ENCODE measurements at places on chromosomes 2 and 18. TPM values are rescaled to one million over a fixed set of nuclear protein-coding genes. Genes with fewer than 3 reads are reported as not detected.

Gene IL36RN
- total RNA-seq, result 94.8 TPM

GRCh38 chr2:5692561-5693286 lies 540 bp downstream of the SOX11 start:
- DNase-seq, result no peak

- no peak for DNase-seq
These were observed 451.4 kb downstream of the TMX3 start for GRCh38 chr18:68263481-68263880.

Gene SLC8A1
- total RNA-seq, result 11.3 TPM

- DNase-seq, result no peak
These were observed 9.5 kb upstream of the SLC1A4 start for GRCh38 chr2:64979744-64980143.

- no peak for DNase-seq
These were observed 125.9 kb downstream of the MAIP1 start for GRCh38 chr2:200081236-200081635.

Gene CEBPZOS
- total RNA-seq, result 10.9 TPM

Gene COLEC12
- total RNA-seq, result 5.1 TPM

DNA sequence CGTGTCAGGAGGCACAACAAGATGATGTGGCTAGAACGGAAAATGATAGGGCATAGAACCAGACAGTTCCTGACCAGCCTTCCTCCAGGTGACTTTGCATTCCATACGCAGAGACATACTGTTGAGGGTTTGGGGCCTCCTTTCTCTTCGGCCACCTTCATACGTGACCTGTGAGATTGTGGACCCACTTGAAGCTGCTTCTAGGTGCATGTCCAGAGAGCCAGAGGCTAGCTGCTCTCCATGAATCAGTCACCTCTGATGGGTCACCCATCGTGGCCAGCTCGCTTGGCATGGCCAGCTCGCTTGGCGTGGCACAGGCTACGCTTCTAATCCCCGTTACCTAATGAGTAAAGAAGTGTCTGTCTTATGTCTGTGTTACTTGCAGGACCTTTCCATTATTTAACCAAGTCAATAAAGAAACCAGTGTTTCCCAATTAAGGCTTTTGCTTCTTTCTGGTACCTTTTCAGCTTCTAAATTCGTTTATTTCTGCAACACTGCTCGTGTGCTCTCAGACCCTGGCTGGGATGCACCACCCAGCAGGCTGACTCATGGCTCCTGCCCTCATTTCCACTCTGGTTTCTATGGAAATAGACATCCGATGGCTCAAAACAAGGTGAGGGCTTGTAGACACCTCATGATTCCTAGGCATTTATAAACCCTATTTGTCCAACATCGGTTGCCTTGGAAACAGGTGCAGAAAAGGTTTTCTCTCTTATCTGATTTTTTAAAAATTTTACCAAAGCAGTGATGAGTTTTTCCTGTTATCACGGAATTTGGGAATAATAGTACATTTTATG lies 86.7 kb upstream of the B3GNT7 start:
- peak; percentile 40 for DNase-seq

DNA sequence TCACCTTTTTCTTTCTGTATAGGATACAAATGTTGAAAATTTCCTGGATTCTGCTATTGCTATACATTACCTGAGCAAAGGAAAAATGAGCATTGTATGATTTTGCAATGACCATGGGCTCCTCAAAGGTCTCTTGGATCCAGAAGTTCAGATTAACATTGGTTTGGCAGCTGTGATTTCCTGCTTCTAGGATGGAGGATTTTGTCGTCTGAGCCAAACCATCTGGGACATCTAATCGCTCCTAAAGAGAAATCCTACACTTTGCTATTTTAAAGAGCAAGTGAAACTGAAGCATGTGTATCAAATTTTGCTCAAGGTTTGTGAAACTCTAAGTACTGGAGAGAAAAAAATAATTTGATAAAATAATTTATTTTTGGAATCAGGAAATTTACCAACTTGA lies 115.1 kb upstream of the ST6GAL2 start:
- no peak for DNase-seq

Gene RESP18
- total RNA-seq, result not detected

DNA sequence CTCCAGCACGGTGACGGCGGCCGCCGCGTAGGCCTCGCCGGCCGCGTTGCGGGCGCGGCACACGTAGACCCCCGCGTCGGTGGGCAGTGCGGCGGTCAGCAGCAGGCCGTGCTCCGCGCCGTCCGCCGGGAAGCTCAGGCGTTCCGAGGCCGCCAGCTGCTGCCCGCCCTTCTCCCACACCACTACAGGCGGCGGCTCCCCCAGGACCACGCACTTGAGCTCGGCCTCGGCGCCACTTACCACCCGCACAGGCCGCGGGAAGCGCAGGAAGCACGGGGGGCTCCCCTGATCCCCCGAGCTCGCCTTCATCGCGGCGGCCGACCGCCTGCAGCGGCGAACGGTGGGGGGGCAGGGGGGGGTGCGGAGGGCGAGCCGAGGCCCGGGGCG lies 422 bp downstream of the OBSL1 start:
- DNase-seq, result no peak

Gene RAPH1
- total RNA-seq, result 32.5 TPM

DNA sequence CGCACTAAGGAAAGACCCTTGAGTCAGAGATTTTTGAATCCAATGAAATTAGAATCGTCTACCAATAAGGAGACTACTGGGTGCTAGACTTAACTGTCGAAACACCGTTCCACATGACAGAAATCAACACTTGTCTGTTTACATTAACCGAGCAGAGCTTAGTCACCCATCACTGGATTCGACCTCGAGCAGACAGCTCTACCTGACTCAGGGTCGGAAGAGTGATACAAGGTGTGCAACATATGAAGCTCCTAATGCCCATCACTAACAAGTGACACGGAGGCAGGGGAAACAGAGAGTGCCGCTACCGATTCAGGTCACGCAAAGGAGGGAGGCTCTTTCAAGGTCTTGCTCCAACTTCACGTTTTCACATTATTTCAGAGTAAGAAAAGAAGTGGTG lies 54.2 kb upstream of the FZD5 start:
- no peak for DNase-seq

DNA sequence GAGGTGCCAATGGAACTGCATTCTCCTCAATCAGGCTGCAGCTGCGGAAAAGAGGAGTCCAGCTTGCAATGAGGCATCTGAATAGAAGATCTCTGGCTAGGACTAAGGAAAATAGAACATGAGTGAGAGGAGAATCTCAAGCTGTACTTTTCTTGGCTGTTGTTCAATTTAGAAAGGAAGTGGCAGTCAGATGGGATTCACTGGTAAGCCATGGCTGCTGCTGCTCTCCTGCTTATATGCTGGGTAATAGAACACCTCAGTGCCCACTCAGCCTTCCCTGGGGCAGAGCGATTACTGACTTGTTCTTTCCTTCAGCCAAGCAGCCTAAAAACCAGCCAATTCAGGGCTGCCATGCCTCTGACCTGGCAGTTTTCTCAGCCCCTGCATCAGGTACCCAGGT lies 17.6 kb upstream of the CHST9 start:
- no peak for DNase-seq

GRCh38 chr2:189254268-189254883 lies 74.8 kb upstream of the COL5A2 start:
- peak; percentile 72 for DNase-seq

- no peak for DNase-seq
These were observed 330.4 kb upstream of the FAM98A start for GRCh38 chr2:33929467-33929866.

- DNase-seq, result no peak
These were observed 32.6 kb upstream of the INSIG2 start for GRCh38 chr2:118055512-118056164.

- DNase-seq, result no peak
These were observed 29.6 kb downstream of the ARHGAP15 start for GRCh38 chr2:143158551-143159485.

DNA sequence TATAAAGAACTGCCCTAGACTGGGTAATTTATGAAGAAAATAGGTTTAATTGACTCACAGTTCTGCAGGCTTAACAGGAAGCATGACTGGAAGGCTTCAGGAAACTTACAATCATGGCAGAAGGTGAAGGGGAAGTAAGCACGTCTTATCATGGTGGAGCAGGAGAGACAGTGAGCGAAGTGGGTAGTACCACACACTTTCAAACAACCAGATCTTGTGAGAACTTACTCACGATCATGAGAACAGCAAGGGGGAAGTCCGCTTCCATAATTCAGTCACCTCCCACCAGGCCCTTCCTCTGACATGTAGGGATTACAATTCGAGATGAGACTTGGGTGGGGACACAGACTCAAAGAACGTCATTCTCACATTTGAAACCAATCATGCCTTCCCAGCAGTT lies 260.1 kb upstream of the FAM98A start:
- no peak for DNase-seq

Gene PROC
- not detected for total RNA-seq

Gene TWIST2
- 38.4 TPM for total RNA-seq

- DNase-seq, result no peak
These were observed 684 bp upstream of the ZCCHC2 start for GRCh38 chr18:62522178-62522503.

DNA sequence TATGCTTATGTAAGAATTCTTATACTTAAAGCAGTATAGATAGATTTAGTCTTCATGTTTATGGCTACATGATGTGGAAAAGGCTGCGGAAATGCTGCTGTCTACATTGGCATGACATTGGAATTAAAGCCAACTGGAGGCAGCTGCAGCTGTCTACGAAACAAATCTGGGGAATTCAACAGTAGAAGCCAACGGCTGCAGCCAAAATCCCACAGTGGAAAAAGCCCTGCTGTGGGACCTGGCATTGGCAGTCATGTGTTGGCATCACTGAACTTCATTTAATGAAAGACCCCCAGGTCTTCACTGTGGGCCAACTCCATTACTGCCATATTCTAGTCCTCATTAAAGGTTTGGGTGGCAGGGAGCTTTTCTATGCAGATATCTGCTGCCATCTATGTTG lies 223.6 kb downstream of the SLC8A1 start:
- no peak for DNase-seq

DNA sequence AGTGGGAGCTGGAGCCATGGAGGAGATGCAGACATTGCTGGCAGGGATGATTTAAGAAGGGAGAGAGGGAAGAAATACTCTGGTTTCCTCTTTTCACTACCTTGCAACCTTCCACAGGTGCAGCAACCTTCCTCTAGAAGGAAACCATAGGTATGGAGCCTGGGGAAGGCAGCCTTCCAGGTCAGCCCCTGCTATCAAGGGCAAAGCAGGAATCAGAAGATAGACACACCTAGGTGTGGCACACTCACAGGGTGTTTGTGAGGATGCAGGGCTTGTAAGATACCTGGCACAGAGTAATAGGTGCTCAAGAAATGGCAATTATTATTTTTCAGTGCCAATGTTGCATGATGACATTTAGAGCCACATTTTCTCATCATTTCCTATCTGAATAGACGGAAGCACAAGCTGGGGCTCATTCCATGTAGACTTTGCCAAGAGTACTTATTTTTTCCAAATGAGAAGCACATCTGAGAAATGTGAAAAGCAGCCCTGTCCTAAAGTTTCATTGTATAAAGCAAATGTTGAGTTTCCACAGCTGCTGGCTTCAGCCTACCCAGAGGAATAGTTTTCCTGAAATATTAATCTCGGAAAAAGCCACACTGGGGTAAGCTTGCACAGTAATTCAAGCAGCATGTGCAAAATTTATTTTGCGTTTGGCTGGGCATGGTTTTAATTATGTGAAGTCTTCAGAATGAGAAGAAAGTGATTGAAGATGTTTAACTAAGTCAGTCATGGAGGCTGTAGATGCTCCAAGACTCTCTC lies 20.6 kb downstream of the EVA1A start:
- peak; percentile 28 for DNase-seq

DNA sequence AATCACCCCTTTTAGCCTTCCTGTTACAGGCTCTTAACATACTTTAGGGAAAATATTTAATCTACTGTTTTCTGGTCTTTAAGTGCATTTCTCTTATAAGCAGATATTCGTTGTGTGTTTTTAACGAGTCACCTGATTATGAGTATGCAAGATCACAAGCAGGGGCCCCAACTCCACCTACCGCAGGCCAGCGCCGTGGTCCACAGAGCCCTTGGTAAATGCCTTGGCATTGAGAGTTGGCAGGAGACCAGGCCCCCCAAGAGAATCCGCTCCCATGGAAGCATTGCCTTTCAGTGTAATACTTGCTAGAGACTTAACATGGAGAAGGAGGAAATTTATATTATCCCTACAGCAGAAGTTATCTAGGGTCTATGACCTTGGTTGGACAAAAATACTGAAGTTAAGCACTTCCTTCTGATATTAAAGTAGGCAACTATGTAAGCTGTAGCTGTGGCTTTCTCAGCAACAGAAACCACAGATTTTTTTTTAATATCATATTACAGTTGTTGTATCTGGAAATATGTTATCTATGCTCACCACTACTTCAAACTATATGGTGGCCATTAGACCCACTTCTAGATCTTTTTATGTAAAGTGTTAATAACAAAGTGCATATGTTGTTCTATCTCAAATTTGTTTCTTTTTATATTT lies 241.8 kb upstream of the MGAT5 start:
- no peak for DNase-seq

DNA sequence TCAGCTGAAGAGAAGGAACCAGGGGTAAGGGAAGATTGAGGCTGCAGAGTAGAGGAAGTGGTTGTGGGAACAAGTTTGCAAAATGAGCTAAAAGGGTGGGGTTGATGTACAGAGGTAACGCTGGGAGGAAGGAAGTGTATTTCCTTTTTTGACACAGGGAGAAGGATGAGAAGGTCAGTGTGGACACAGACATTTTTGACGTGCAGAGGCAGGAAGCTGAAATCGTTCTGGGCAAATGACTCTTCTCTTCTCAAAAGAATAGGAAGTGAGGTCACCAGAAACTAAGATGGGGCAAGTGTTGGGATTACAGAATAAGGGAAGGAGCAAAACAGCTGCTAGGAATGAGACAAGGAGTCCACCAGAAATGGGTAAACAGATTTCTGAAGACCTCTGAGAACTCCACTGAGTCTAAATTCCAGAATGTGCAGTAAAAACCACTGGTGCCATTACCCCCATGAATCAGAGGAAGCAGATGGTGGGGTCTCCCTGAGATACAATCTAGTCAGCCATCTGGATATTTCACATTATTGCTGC lies 20.0 kb upstream of the RNF149 start:
- peak; percentile 60 for DNase-seq

DNA sequence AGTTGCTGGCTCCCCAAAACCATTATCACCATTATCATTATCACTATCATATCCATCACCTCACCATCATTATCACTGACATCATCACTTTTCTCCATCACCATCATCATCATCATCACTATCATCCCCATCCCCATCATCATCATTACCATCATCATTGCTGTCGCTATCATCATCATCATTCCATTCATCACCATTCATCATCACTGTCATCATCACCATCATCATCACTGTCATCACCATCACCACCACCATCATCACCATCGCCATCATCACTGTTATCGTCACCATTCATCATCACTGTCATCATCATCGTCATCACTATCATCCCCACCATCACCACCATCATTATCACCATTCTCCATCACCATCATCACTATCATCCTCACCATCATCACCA lies 9.0 kb downstream of the HPCAL1 start:
- DNase-seq, result no peak

Gene TRIM43B
- not detected for total RNA-seq

Gene REG3A
- total RNA-seq, result not detected

DNA sequence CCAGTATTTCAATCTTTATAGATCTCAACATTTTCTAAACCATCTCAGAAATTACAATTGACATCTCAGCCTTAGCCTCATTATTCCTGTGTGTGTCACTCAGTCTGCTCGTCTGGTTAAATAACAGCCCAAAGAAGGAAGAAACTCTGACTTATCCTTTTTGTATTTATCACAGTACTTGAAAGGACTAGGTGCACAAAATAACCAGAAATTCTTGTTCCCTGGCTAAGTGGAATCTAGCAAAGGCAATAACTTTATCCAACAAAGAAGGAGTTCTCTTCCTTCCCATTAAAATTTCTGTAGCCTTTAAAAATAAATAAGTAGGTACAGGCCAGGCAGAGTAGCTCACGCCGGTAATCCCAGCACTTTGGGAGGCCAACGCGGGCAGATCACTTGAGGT lies 139.9 kb upstream of the PID1 start:
- DNase-seq, result no peak

Gene DSC2
- total RNA-seq, result 35.7 TPM
